NCI-H1092 (cell line): ENCODE measurements at places on chromosomes 1 and 21.

DNA sequence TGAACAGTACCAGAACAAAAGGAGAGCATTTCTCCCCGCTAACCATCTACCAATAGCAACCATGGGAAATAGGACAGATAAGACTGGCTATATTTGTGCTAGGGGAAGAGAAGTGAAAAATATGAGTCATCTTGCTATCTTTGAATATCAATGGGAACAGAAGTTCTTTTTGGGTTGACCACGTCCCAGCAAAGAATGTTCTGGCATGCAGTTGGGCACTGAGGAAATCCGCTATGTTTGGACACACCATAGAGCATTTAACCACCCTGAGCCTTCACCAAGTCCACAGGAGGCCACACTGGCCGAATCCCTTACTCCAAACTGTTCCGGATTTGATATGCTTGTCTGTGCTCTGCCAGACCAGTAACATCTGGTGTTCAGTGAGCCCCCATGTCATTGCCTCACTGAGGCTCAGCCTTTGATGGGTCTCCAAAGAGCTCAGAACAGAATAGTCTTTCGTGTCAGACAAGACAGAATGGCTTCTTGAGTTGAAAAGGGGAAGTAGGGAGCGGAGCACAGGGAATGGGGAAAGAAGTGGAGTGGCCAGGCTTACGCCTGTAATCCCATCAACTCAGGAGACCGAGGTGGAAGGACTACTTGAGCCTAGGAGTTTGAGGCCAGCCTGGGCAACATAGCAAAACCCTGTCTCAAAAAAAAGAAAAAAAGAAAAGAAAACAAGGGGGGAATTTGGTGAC is 81.4 kb downstream of the SMYD2 start:
- DNase-seq, result no peak

GRCh38 chr1:66925944-66926343 is 1.2 kb downstream of the MIER1 start:
- no peak for DNase-seq

- DNase-seq, result no peak
Measured at GRCh38 chr1:68307378-68307787, 75.1 kb upstream of the WLS start.

- no peak for DNase-seq
Measured at GRCh38 chr1:198176179-198176578, 19.4 kb downstream of the NEK7 start.

GRCh38 chr1:154962156-154962749 is 671 bp upstream of the PYGO2 start:
- no peak for DNase-seq

DNA sequence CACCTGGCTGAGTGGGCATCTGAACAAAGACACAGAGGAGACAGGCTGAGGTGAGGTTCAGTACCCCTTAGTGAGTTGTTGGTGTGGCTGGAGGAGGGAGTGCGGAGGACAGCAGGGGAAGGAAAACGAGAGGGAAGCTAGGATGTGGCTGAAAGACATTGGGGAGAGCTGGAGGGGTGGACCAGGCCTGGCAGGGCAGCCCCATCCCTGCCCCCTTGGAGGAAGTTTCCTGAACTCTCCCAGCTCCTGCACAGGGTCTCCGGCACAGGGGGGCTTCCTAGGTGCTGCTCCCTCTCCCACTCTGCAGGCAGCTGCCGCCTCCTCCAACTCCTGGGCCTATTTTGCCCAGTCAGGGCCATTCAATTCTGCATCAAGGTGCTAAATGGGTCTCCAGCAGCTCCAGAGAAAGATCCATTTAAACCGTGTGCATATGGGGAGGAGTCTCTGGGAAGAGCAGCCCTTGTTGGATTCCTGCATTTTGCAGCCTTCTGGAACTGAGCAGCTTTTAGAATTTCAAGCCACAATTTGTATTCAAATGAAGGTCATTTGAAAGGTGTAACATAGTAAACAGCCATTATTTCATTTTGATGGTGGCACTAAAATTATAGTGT is 193.9 kb downstream of the CAMTA1 start:
- DNase-seq, result no peak

DNA sequence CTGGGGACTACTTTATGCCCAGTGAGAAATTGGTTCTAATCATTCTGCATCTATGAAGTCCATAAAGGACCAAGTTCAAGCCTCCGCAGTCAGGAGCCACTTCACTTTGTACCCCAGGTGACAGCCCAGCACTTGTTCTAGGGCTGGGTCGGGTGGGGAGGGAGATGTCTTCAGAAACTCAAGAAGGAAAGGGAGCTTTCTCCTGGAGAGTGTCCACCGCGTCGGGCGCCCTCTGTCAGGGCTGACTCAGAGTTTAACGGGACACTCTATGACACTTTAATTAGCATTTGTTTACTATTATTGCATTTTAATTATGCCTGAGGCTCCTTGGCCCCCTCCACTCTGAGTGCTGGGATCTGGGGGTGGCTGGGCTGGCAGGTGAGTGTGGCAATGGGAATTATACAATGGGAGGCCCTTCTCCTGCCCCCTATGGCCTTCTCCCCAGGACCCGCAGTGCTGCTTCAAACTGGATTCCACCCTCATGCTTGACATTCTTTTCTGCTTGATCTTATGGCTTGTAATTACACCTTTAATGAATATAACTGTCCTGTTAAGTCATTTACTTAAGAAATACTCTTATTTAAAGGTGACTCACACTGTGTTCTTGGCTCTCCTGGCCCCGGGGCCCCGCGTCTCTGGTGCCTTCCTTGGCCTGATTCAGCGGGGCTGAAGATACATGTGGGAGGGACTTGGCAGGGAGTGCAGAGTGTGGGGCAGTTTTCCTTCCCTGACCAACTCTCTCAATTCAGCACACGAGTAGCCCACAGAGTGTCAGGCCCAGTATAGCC is 136.6 kb downstream of the PLXNA2 start:
- DNase-seq, result no peak

GRCh38 chr1:24963099-24963872 is 33.2 kb upstream of the RUNX3 start:
- no peak for DNase-seq

DNA sequence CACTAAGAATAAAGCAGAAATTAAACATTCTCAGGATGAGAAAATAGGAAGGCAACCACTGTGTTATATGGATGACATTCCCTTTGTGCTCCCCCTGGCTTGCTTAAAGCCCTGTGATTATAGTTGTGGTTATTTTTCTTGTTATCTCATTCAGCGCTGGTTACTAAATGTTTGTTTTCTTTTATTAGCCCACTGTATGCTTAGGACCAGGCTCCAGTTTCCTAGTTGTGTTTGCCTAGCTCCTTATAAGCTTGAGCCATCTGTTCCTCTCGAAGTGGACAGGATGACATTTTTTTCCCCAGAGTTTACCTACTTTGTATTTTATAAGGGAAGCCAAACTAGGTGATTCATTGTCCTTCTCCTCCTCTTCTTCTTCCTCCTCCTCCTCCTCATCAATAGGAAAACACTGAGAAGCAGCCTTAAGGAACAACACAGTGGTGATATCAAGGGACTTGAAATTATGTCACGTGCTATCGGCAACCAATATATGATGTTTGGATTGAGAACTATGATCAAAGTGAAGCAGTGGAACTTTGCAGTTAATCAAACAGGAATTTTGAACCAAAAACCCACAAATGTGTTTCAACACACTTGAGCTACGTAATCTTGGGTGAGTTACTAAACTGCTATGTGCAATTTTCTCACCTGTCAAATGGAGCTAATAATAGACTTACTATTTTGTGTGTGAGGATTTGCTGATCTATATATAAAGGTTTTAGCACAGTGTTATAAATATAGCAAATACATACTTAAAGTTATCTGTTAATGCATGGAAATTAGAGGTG is 35.1 kb upstream of the RGS7 start:
- DNase-seq, result peak; percentile 34

DNA sequence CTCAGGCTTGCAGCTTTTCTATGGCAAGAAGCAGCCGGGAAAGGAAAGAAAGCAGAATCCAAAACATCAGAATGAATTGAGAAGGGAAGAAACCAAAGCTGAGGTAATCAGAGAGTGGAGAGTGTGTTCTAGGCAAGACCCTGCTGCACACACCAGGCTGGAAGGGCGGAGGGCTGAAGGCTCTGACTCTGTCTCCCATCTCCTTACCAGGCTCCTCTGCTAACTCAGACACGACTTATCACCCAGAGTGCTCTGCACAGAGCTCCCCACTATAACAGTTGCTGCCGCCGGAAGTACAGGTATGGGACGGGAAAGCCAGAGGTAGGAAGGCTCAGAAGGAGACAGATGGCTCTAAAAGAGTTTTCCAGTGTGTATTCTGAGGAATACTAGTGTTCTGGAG is 1.2 kb downstream of the SCNM1 start:
- DNase-seq, result no peak

GRCh38 chr21:29299046-29299915 is 559 bp downstream of the BACH1 start:
- peak; percentile 37 for DNase-seq

DNA sequence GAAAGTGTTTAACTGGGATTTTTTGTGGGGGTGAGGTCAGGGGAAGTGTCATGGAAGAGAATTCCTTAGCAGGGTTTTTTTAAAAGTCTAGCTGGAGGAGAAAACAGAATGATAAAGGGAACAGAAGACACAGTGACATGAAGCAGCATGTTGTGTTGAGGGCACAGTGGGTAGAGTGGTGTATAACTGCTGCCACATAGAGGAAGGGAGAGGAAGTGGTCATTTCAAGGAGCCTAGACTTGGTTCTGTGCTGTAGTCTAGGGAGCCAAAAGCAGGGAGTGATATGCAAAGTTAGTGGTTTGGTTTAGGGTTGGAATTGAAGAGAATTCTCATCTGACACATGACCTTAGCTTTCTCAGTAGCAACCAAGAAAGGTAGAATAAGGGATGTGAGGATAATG is 10.2 kb downstream of the EEIG2 start:
- no peak for DNase-seq

- DNase-seq, result no peak
Measured at GRCh38 chr1:164858096-164858632, 299.2 kb downstream of the PBX1 start.

DNA sequence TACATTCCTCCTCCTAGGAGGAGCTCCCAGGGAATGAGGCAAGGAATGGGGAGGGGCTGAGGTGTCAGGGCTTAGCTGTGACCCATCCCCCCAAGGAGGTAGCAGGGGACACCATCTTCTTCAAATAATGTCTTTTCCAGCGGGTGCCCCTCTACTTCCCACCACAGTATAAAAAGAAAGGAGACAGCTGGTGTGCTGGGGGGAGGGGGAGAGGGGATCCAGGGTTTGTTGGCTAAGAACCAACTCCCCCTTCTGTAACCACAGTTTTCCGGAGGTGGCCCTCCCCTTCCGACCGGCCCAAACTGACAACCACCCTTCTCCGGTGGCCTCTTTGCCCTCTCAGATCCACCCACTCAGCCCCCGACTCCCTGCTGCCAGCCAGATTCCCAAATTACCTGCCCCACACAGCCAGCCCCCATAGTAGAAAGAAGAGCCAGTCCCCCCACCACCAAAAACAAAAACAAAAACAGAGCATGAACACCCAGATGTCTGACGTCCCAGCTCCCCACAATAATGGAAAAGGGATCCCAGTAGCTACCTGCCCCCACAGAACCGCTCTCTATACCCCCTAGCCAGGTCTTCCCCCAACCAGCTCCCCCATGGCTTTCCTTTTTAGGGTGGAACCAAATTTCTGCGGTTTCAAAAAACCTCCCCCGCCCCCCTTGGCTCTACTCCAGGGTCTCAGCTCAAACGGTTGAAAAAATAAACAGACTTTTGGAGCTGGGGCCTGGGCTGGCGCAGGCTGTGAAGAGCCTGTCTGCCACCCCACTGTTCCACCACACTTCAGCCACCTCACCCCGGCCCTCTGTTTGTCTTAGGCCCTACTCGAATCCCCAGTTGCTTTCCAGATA is 2.1 kb downstream of the ARHGEF2 start:
- DNase-seq, result peak; percentile 86

- DNase-seq, result no peak
Measured at GRCh38 chr1:215542301-215542700, 24.8 kb upstream of the KCTD3 start.

GRCh38 chr1:23224739-23225648 is 7.7 kb upstream of the HTR1D start:
- no peak for DNase-seq

GRCh38 chr1:153661111-153661708 is 2.7 kb downstream of the SNAPIN start:
- DNase-seq, result no peak

GRCh38 chr1:15453734-15454133 is 2.8 kb upstream of the CELA2A start:
- no peak for DNase-seq
